Putamen (tissue), 1 donor: ENCODE measurements at places on chromosomes 16 and 17.

GRCh38 chr17:5699814-5700213, 115.5 kb upstream of the NLRP1 start:
- no peak for DNase-seq

DNA sequence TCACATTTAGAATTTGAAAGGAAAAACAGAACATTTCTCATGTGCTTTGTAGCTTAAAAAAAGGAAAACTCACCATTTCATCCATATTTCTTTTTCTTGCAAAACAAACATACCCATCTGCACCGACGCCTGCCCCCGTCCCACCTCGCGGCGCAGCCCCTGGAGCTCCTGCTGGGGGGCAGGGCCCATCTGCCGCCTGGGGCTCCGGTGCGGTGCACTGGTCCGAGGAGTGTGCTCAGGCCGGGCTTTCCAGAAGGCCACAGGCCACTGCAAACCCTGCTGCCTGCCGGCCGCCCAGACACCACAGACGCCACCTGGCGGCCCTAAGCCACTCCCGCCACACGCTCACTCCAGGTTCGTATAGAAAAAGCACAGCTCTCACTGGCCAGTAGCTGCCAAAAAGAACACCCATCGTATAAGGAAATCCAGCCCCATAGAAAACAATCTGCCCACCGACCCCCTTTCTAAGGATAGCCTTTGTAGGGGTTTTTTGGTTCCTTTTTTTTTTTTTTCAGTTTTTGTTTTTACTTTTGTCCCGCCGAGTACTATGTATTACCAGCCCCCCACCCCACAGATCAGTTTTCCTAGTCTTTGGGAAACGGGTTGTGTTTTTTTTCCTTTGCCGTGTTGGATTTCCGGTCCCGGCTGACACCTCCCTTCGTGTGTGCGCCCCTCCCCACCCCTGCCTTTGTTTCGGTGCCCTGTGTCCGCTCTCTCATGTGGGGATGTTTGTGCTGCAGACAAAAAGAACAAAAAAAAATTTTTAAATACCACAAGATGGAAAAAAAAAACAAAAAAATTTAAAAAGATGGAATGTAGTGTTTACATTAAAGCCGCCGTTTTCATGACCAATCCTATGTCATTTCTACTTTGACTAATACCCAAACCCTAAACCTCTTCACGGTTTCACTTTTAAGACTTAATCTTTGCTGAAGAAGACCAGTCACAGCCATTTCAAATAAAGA, 68.8 kb downstream of the AMFR start:
- DNase-seq = peak; percentile 62

DNA sequence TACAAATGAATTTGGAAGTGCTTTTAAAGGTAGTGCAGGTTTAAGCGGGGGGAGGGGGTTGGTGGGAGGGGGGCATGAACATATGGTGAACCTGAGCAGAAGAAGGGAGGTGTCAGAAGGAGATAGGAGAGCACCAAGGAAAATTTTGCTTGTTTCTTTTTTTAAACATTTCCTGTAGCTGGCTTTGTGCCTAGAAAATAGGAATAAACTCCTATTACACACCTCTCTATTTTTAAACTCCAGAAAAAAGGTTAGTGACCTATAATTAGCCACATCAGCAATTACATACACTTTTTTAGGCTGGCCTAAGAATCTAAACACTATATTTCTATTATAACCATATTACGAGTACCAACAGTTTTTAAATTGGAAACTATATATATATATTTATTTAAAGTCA, 159.1 kb downstream of the SKAP1 start:
- no peak for DNase-seq

DNA sequence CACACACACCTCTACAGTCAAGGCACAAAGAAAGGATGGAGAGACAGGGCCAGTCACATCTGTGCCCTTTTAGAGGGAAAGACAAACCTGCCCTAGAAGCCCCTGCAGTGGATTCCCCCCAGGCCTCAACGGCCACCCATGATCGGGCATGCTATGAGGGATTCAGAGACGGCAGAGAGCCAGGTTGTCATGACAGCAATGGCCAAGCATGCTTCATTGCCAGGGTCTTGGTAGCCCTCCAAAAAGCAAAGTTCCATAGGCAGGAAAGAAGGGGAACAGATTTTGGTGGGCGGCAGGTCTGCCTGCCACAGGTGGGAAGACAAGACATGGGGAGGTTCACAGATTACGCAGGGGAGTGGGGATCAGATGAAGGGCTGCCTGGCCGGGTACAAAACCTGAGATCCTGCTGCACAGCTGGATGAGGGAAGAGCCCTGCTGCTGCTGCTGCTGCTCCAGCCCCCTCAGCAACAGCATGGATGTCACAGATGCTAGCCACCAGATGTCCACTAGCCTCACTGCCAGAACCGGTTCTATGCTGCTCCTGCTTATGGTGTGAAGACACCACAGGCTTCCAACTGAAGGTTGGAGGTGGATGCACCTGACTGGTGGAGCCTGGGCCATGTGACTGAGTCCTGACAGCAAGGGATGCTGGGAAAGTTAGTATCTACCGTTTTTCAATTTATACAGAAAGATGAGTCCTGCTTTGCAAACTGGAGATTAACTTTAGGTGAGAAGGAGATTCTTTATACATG, 17.8 kb downstream of the ACTG1 start:
- DNase-seq = peak; percentile 64

DNA sequence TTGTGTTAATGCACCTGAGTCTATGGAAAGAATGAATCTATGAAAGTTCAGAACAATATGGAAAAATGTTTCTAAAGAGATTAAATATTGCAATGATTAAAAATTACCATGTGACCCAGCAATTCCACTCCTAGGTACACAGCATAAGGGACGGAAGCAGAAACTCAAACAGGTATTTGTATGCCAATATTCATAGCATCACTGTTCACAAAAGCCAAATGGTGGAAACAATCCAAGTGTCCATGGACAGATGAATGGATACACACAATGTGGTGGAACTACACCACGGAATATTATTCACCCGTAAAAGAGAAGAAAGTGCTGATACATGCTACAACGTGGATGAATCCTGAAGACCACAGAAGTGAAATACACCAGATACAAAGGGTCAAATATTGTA, 37.7 kb downstream of the VPS53 start:
- no peak for DNase-seq

DNA sequence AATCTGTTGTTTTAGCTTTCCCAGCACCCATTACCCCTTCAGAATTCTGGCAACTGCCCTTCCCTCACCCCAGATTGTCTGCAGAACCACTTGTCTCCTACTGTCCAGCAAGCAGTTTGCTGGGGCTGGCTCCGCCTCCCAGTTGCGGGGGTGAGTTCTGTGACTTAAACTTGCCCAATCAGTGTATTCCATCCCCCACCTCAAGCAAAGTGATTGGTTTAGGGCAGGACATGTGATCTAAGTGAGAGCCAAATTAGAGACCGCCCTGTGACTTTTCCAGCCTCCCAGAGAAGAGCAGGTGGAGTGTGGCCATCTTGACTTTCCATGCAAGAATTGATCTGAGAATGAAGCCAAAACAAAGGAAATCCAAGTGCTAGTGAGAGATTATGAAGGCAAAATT, 22.7 kb upstream of the SRCIN1 start:
- no peak for DNase-seq

DNA sequence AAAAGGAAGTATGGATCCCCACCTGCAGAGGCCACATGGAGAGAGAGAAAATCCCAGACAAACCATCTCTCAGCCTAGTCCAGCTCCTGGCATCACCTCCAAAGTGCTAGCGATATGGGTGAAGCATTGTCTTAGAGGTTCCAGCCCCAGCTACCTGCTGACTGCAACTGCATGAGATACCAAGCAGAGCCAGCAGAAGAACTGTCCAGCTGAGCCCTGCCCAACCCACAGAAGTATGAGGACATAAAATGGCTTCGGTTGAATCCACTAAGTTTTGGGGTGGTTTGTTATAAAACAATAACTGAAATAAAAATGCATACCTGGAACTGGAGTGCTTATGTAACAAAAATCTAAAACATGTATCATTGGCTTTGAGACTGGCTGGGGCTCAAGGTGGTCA, 20.4 kb upstream of the SLFN5 start:
- DNase-seq = no peak

DNA sequence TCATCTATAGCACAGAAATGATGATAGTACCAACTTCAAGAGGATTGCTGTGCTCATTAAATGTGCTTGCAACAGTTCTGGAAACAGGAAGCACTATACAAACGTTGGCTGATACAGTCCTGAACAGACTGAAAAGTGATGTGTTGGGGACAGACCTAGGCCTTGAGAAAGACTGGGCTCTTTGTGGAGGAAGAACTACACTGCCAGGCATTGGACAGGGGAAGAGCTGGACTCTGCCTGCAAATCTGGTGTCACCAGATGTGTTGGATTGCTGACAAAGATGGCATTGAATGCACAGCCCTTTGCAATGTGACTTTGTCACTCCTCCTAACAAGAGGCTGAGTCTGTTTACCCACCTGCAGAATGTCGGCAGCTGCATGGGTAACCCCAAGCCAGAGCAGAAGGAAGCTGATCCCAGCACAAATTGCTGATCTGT, 12.4 kb upstream of the ST6GALNAC2 start:
- DNase-seq = peak; percentile 73

DNA sequence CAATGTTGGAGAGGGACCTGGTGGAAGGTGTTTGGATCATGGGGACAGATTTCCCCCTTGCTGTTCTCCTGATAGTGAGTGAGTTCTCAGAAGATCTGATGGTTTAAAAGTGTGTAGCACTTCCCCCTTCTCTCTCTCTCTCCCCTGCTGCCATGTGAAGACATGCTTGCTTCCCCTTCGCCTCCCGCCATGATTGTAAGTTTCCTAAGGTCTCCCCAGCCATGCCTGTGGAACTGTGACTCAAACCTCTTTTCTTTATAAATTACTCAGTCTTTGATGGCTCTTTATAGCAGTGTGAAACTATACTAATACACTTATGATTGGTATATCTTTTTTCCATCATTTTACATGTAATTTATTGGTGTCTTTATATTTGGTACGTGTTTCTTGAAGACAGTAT, 13.4 kb downstream of the ADGRG5 start:
- DNase-seq = no peak

- DNase-seq = no peak
Measured at GRCh38 chr17:53655591-53655990, 167.1 kb upstream of the KIF2B start.

GRCh38 chr17:35548208-35548810, 10.8 kb upstream of the SLFN12L start:
- DNase-seq = no peak

GRCh38 chr17:56744721-56745120, 89.0 kb downstream of the C17orf67 start:
- DNase-seq = no peak

GRCh38 chr16:10646581-10647263, 48.0 kb downstream of the TEKT5 start:
- no peak for DNase-seq
